ENCODE measurements at places on chromosomes 2 and 18. TPM values are rescaled to one million over a fixed set of nuclear protein-coding genes. Genes with fewer than 3 reads are reported as not detected.

DNA sequence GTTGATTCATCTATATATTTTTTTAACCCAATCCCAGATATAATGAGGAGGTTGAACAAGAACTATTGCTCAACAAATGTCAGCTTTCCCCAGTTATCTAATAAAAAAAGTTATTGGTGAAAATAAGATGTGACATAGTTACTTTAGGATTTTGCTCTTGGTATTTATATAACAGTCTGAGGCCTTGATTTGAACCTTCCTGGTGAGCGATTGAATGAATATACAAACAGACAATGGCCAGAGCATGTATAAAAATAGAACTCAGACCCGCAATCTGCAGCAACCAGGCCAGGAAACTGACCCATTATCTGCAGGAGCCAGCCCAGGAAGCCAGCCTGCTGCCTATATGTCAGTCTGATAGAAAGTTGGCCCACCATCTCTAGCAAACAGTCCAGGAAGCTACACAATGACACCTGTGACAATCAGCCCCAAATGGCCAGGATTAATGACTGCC lies 81.6 kb downstream of the HS6ST1 start:
- no peak overlapping the region for H3K4me3 ChIP-seq
- no peak overlapping the region for H3K27ac ChIP-seq
- no peaks in the 10 kb centered on the region for H3K27me3 ChIP-seq
- H3K36me3 ChIP-seq, result no peaks in the 10 kb centered on the region
- no peak for DNase-seq

DNA sequence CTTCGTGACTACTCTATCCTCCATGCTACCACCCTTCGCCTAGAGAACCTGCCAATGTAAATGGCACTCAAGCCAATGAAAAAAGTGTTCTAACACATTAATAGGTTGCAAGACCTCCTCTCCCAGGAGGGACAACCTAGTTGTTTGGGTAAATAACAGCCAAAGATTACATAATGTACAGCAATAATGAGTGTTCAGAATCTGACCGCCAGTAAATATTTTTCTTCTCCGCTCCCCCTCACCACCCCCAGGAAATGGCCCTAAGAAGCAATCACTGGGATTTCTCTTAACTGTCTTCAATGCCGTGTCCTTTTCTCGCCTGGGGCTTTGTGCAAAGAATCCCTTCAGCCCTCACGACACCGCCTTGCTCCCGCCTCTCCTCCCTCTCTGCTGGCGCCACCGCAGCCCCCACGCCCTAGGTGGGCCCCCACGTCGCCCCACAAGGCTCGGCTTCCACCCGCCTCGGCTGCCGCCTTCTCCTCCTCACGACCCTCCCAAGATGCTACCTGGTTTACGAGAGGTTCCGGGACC lies 458 bp downstream of the HYCC2 start:
- H3K36me3 ChIP-seq, result no peaks in the 10 kb centered on the region
- H3K4me1 ChIP-seq, result peaks cover 5% of the 10 kb centered on the region
- peak overlapping the region; percentile 90 for H3K4me3 ChIP-seq
- H3K27me3 ChIP-seq, result no peaks in the 10 kb centered on the region
- DNase-seq, result peak; percentile 8

DNA sequence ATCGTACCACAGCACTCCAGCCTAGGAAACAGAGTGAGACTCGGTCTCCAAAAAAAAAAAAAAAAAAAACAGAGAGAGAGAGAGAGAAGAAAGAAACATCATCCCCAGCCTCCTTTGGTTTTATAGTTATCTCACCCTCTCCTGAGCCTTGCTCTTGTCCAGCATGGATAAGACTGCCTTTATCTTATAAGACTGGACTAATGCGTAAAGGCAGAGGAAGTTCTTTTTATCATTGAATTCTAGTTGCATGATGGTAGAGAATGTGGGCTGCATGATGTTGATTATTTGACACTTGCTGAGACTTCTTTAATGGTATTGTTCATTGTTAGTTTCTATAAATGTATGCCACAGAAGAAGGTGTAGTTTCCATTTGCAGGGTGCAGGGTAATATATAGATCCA lies 124.4 kb downstream of the ZBTB7C start:
- no peak overlapping the region for H3K27ac ChIP-seq
- DNase-seq, result no peak

Gene GPR39
- 3.6 TPM for total RNA-seq
